Activated CD4-positive, alpha-beta memory T cell treated with anti-CD3 and anti-CD28 coated beads for 36 hours (primary cell): ENCODE measurements at places on chromosomes 12 and 14. TPM values are rescaled to one million over a fixed set of nuclear protein-coding genes. Genes with fewer than 3 reads are reported as not detected.

The KCNH3 gene
- total RNA-seq: 1.2 TPM

The MRPL52 gene
- total RNA-seq: 152 TPM

The SLC25A47 gene
- not detected for total RNA-seq

The IL22 gene
- 6.4 TPM for total RNA-seq

The RPGRIP1 gene
- total RNA-seq: not detected

The KSR2 gene
- 0.12 TPM for total RNA-seq

The ITPR2 gene
- 25.0 TPM for total RNA-seq

DNA sequence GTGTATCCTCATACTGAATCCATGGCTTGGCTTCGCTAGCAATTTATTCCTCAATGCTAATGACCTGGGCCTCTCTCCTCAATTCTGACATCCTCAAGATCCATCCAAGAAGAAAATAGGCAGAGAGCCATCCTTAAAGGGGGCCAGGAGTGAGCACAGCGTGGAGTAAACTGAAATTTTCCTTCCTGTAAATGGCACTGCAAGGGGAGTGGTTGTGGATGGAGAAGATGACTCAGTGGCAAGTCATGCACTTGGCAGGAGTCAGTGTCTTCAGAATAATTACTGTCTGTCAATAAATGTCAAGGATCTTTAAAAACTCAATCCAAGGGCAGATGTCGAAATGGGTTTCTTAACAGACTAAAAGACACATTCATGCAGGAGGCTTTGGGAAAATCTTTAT, 88.0 kb upstream of the TMEM132C start:
- DNase-seq: no peak

DNA sequence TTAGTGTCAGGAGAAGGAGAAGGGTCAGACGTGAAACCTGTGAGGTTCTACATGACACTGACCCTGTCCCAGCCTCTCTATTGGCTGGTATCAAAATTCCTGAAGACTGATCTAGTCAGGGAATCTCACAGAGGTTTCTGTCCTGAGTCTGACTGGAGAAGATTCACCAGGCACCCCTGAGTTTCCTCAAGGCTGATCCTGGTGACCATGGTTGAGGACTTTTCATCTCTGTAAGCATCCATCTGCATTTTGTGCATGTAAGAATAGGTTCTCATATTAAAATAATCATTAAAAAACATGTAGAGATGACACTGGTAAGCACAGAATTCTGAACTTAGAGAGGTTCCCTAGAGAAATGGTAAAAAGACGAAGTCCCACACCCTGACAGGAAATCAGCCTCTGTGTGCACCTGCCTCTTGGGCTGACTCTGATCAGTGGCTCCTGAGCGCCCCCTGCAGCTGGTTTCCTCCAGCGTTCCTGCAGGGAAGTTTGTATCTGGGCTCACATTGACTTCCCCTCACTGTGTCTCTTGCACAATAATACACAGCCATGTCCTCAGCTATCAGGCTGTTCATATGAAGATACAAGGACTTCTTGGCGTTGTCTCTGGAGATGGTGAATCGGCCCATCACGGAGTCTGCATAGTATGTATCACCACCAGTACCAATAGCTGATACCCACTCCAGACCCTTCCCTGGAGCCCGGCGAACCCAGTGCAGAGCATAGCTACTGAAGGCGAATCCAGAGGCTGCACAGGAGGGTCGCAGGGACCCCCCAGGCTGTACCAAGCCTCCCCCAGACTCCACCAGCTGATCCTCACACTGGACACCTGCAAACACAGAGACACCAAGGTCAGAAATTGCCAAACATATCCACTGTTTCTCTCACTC, 991.9 kb downstream of the TMEM121 start:
- peak; percentile 89 for DNase-seq

- no peak for DNase-seq
Measured at GRCh38 chr14:94670692-94671285, 58.6 kb downstream of the SERPINA3 start.

DNA sequence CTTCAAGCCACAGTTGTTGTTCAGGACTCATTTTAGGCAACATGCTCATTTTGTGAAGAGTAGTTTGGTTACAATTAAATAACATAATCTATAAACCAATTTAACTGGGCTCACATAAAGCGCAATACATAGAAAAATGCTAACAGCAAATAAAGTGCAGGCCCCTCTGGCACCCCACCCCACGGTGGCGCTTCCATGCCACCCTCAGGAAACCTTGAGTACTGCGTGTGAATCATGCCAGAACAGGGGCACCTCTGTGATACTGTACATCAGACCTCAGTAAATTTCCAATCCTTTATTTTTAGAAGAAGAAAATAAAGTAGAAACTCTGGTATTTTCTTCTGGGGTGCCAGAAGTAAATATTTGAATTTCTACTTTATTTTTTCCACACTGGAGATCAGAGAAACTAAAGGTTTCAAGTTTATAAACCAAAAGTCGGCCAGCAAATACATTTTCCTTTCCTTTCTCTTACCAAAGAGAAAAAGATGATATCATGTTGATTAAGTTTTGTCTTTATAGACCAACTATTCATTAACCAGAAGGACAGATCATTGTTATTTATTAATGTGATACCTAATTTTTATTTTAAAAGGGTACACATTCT, 316.8 kb downstream of the PAWR start:
- peak; percentile 12 for DNase-seq

GRCh38 chr12:72203764-72204335, 68.3 kb upstream of the TRHDE start:
- no peak for DNase-seq

GRCh38 chr14:68408680-68409079, 384.2 kb downstream of the ZFP36L1 start:
- no peak for DNase-seq

GRCh38 chr14:104144453-104144790, 6.0 kb downstream of the KIF26A start:
- no peak for DNase-seq

DNA sequence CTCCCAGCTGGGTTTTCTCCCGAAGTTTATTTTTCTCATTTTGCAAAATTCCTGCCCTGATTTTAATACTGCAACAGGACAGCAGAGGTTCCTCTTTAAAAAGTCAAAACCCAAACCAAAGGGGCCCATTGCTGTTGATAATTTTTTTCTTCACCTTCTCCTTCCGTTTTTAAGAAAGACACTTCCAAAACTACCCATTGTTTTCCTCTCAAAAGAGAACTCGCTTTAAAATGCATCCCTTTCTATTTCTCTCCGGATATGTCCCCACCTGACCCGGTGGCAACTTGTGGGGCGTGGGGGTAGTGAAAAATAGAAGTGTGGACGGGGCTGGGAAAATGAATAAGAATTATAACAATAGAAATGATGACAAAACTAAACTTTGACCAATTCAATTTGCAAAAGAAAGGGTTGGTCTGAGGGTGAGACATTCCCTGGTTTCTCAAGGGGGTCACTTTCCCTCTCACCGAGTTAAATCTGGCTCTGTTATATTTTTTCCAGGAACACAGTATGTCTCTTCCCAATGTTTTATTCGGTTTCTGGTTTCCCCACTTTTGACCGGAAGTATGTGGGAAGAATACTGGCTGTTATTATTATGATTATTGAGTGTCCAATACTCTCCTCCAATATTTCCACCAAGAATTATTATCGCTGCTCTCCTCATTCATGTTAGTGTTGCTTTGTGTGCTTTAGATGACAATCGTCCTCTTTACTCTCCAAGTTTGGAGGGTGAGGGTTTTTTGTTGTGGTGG, 4.1 kb upstream of the TBX5 start:
- DNase-seq: no peak

DNA sequence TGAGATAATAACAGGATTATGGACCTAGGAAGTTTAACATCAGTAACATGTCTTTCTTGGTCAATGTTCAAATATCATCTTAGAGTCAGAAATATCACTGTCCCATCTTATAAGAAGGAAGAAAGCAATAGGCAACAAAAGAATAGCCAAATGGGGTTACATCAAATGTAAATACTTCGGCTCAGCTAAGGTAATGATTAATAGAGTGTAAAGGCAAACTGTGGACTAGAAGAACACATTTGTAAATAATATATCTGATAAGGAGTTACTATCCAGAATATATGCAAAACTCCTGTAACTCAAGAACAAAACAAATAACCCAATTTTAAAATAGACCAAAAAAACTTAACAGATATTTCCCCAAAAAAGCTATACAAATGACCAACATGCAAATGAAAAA, 630.3 kb downstream of the RPS29 start:
- no peak for DNase-seq

- no peak for DNase-seq
Measured at GRCh38 chr12:56146492-56147460, 5.6 kb upstream of the MYL6B start.

- no peak for DNase-seq
Measured at GRCh38 chr14:65095633-65096205, 6.6 kb downstream of the MAX start.

- DNase-seq: no peak
Measured at GRCh38 chr12:20212658-20213555, 155.4 kb upstream of the PDE3A start.

- DNase-seq: no peak
Measured at GRCh38 chr12:94770791-94771190, 120.4 kb upstream of the TMCC3 start.

GRCh38 chr12:132074216-132074615, 69.9 kb downstream of the DDX51 start:
- DNase-seq: no peak

GRCh38 chr12:81147292-81147919, 69.5 kb downstream of the ACSS3 start:
- DNase-seq: no peak

DNA sequence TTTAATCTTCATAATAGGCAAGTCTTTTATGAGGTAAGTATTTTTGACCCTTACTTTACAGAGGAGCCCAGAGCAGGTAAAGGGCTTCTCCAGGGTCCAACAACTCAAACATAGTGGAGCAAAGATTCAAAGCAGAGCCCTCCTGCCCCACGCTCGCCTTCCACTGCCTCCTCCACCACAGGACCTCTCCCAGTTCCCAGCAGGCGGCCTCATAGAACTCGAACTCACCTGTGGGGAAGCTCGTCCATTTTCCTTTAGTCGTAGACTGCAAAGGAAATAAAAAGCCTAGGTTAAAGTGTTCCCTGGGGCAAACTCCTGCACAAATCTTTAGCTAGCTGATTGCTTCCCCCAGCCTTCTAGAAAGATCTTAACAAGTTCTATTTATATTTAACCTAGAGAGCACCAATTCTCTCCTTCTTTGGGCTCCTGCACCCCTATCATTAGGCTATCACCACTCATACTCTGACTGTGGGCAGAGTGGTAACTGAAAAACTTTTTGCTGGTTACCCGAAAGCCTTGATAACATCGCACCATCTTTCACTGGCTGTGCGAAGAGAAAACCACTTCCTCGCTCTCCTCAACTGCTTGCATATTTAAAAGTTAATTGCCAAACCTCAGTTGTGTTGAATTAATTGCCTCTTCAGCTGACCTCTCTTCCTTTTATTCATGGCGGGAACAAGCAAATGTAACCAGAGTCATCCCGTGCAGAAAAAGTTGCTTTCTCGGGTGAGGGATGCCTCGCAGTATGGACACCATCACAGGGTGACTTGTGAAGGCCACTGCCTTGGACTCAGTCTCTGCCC, 299.6 kb downstream of the DPF3 start:
- peak; percentile 63 for DNase-seq

DNA sequence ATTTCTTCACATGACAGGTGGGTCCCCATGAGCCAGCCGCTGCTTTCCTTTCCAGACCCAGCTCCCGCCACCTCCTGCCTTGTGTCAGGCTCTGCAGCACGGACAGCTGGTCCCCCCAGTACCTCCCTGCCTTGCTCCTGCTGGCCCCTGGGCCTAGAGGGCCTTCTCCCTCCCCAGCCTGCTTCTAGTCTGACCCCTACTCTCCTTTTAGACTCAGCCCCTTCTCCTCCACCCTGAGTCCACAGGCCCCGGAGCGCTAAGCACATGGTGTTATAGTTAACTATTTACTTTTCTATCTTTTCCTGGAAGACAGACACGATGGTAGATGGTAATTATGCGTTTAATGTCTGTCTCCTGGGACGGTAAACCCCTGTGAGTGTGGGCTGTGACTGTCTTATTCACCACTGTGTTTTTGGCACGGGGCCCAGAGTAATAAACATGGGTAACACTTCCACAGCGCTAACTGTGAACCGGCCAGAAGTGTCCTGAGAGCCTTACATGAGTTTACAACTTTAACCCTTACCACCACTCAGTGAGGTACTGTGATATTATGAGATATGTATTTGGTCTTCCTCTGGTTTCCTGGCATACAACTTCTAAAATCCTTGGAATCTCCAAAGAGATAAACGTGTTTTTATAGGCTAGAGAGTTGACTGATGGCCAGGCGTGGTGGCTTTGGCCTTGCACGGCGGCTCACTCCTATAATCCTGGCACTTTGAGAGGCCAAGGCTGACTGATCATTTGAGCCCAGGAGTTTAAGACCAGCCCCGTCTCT, 41.2 kb downstream of the DGLUCY start:
- DNase-seq: peak; percentile 31

GRCh38 chr12:75628916-75629315, 117.5 kb upstream of the KRR1 start:
- no peak for DNase-seq

GRCh38 chr12:102848832-102849231, 68.2 kb downstream of the PAH start:
- no peak for DNase-seq

GRCh38 chr12:78096909-78097597, 266.4 kb downstream of the NAV3 start:
- DNase-seq: no peak

DNA sequence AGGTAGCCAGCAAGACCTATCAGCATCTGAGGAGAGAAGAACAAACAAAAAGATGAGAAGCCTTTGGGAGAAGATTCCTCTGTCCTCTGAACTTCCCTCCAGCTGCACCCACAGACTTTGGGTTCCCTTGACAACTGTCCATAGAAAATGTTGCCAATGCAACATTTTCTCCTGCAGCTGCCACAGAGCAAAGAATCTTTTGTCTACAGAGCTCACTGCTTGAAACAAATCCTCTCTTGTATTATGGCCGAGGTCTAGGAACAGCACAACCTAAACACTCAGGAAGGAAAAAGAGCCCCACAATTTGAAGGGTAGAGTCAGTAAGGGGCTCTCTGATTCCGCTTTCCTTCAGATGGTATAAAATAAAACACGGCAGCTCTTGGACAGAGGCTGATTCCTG, 14.3 kb downstream of the POMT2 start:
- DNase-seq: no peak

GRCh38 chr12:94152292-94153078, 4.1 kb downstream of the PLXNC1 start:
- no peak for DNase-seq

DNA sequence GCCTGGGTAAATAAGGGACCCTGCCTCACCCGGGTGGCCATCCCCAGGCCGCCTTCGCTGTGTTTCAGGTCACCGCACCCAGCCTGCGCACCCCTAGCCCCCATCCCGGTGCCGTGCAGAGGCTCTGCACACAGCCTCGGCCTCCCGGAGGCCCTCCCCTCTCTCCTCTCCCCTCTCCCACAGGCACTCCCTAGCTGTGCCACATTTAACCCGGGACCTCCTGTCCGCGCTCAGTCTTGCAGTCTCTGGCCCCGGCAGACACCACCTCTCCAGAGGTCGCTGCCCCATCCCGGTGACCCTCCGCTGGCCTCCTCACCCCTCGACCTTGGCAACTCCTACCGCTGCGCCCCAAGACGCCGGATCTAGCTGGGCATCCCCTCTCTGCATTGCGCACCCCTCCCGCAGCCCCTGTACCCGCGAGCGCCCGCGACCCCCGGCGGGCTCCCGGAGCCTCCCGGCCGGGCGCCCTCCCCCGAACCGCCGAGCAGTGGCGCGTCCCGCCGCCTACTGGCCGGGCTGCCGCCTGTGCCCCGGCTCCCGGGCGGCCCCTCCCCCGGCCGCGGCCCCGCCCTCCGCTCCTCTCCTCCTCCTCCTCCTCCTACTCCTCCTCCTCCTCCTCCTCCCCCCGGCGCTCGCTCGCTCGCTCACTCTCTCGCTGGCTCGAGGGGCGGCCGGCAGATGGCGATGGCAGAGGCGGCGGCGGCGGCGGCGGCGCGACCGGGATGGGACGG, 120.7 kb downstream of the AACS start:
- DNase-seq: peak; percentile 61
